ENCODE measurements at places on chromosomes 11 and 22.

DNA sequence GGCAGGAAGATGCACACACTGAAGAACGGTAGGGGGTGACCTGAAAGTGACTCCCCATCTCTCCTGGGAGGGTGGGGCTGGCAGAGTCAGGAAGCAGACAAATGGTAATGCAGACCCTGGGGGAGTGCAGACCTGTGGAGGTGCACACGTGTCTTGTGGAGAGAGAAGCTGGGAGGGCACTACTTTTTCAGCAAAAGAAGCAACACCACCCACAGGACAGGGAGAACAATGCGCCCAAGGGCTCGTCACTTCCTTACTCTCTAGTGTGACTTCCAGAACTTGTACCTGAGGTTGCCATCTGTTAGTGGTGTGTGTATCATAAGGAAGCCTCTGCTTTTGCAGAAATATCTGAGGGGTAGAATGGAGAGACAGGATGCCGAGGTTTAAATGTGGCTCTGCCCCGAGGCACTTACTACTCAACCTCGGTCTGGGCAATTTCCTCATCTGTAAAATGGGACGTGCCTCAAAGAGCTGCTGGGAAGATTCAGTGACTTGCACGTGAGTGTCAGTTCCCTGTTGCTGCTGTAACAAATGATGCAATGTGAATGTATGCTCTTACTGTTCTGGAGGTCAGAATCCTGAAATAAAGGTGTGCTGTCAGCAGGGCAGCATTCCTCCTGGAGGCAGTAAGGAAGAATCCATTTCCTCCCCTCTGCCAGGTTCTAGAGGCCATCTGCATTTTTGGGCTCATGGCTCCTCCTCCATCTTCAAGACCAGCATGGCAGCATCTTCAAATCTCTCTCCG is 323.4 kb downstream of the SHANK2 start:
- no peak for DNase-seq

DNA sequence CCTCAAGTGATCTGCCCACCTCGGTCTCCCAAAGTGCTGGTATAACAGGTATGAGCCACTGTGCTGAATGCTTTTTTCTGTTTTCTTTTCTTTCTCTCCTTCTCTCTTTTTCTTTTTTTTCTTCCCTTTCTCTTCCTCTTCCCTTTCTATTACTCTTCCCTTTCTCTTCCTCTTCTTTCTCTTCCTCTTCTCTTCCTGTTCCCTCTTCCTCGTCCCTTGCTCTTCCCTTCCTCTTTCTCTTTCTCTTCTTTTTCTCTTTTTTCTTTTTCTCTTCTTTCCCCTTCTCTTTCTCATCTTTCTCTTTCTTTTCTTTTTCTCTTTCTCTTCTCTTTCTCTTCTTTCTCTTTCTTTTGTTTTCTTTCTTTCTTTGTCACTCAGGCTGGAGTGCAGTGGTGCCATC is 1.2 kb downstream of the OOSP1 start:
- no peak for DNase-seq

- no peak for DNase-seq
Measured at GRCh38 chr22:44711690-44712555, 9.9 kb downstream of the PRR5 start.

DNA sequence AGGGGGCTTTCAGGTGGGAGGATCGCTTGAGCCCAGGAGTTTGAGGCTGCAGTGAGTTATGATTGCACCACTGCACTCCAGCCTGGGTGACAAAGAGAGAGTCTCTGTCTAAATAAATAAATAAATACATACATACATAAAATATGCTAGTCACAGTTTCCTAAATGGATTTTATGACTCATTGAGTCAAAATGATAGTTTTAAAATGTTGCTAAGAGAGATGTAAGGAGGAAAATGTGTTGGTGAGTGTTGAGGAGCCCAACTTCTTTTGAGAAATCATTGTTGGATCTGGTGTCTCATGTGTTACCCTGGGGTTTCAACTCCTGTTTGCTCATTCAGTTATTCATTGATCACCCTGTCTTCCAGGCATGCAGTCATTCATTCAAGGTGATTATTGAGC is 21.0 kb downstream of the PARVB start:
- no peak for DNase-seq

GRCh38 chr11:85673393-85673792 is 8.5 kb upstream of the CREBZF start:
- no peak for DNase-seq

DNA sequence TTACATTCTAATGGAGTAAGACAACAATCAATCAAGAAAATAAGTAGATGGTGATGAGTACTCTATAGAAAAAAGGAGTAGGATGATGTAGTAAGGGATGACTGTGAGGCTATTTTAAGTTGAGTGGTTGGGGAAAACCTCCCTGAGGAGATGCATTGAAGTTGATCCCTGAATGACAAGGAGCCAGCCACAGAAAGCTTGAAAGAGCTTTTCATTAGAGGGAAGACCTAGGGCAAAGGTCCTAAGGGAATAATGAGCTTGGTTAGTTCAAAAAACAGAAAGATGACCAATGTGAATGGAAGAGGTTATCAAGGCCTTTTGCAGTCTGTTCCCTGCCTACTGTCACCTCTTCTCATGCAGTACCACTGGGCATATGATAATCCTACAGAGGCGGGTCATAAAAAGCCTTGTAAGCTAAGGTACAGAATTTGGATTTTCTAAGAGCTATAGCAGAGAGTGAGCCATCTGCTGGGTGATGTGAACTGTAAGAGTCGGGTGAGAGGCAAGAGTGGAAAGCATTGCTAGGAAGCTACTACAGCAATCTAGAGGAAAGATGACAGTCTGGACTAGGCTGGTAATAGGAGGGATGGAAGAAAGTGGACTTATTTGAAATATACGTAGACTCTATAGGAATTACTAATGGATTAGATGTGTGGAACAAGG is 3.1 kb downstream of the PPP2R1B start:
- DNase-seq, result no peak

DNA sequence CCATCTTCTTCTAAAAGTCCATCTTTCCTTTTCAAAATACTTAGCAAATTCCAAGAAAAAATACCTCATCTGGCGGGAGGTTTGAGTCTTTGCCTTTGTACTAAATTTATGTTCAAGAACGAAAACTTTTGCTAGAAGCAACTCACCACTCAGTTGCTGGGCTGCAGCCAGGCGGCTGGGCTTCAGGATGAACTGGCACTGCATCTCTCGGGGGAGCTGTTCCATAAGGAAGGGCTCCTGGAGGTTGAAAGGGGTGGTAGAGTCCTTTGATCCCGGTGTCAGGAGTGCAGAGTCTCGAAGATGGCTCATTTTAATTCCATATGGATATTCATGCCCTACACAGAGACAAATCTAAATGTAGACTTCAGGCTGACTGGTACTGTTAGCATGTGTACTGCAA is 105.8 kb downstream of the ARHGAP20 start:
- peak; percentile 6 for DNase-seq

GRCh38 chr22:47398491-47398890 is 636.0 kb downstream of the TBC1D22A start:
- DNase-seq, result peak; percentile 93

GRCh38 chr11:46574656-46575055 is 19.2 kb downstream of the AMBRA1 start:
- no peak for DNase-seq

DNA sequence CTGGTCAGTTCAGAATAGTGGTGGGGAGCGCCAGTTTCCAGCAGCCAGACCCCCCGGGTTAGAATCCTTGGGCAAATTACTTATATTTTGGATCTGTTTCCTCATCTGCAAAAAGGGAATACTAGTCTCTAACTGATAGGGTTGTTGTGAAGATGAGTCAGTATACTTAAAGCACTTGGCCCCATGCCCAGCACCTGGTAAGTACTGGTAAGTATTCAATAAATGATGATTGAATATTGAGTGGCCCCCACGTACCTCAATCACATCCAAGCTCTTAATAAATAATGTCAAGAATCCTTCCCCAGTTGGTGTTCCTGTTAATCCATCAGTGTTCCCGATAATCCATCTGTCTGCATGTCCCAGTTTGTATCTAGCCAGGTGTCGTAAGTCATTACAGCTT is 12.1 kb downstream of the ACP2 start:
- peak; percentile 82 for DNase-seq

- DNase-seq, result peak; percentile 4
Measured at GRCh38 chr11:106524436-106524835, 447.0 kb downstream of the AASDHPPT start.

GRCh38 chr22:49824185-49824925 is 3.3 kb downstream of the BRD1 start:
- no peak for DNase-seq

GRCh38 chr11:70420008-70420464 is 21.7 kb downstream of the CTTN start:
- DNase-seq, result no peak

DNA sequence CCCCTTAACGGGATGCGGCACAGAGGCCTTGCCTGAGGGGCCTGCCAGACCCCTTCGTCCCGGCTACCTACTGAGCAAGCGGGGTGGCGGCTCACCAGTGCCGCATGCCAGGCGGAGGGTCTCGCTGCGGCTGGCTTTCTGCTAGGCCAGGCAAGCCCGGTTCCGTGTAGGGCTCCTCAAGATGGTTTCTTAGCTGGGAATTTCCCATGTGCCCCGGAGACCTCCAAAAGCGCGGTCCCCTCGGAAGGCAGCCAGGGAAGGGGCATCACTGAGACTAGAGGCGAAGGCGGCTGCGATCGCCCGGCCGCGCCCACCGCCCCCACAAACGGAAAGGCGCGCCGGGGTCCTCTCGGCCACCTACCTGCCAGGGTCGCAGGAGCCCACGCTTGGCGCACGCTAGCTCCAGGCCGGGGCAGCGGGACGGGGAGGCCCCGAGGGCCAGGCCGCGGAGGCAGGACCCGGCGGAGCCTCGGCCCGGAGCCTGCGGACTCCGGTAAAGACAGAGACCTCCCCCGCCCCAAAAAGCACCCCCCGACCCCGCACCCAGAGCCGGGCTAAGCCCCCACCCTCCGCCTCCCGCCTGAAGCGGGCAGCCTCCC is 23.8 kb downstream of the MICAL3 start:
- peak; percentile 44 for DNase-seq

- DNase-seq, result no peak
Measured at GRCh38 chr11:86949995-86950660, 5.1 kb downstream of the FZD4 start.

- DNase-seq, result no peak
Measured at GRCh38 chr22:49620003-49620556, 207.6 kb downstream of the BRD1 start.

- DNase-seq, result no peak
Measured at GRCh38 chr11:79150320-79150719, 290.5 kb downstream of the TENM4 start.

GRCh38 chr11:117833401-117833891 is 8.9 kb upstream of the FXYD2 start:
- DNase-seq, result peak; percentile 56

- no peak for DNase-seq
Measured at GRCh38 chr11:14914536-14914935, 22.5 kb upstream of the CYP2R1 start.

GRCh38 chr11:20991471-20991870 is 322.1 kb downstream of the NELL1 start:
- DNase-seq, result no peak

GRCh38 chr11:131584785-131585592 is 214.6 kb downstream of the NTM start:
- DNase-seq, result peak; percentile 34

DNA sequence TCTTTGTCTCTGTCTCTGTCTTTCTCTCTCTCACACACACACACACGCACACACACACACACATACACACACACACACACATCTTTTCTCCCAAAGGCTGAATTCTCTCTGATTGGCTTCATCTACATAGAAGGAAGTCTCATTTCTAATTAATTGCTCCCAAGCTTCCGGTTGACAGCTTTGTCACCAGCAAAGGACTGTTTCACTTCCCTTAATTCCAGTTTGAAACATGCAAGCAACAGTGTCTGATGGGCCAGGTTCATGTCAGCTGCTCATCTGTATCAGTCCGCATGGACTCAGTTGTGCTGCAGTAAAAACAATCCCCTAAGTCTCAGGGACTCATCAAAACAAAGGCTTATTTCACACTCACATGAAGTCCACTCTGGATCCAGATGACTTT is 16.2 kb upstream of the PVALB start:
- DNase-seq, result no peak

- peak; percentile 29 for DNase-seq
Measured at GRCh38 chr22:22709719-22710445, 65.5 kb downstream of the GGTLC2 start.

DNA sequence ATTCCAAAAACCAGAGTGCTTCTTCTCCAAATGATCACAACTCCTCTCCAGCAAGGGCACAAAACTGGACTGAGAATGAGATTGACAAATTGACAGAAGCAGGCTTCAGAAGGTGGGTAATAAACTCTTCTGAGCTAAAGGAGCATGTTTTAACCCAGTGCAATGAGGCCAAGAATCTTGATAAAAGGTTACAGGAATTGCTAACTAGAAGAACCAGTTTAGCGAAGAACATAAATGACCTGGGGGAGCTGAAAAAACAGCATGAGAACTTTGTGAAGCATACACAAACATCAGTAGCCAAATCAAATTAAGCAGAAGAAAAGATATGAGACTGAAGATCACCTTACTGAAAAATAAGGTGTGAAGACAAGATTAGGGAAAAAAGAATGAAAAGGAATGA is 15.5 kb downstream of the OR52M1 start:
- no peak for DNase-seq

DNA sequence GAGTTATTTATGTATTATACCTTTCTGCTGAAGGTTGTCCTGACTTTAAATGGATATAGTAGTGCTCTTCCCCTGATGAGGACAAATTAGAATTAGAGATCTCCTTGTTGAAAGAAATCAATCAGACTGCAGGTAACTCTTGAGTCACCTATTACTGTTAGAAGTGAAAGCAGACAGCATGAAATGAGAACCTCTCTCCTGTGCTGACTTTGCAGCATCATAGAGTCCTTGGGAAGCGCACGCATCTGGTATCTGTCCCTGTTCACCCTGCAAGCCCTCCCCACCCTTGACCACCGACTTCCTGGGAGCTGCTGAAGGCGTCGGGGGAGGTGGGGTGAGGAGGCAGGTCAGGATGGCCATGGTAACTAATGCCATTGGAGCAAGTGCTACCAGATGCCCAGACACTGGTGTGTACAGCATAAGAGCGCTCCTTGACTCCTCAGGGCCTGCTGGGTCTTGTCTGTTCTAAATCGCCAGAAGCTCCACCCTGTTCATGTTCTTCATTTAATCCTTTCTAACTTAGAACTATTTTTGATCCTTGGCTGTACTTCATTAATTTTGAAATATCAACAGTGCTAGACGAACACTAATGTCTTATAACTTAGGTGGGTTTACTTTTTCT is 143.9 kb downstream of the WNT7B start:
- DNase-seq, result no peak

DNA sequence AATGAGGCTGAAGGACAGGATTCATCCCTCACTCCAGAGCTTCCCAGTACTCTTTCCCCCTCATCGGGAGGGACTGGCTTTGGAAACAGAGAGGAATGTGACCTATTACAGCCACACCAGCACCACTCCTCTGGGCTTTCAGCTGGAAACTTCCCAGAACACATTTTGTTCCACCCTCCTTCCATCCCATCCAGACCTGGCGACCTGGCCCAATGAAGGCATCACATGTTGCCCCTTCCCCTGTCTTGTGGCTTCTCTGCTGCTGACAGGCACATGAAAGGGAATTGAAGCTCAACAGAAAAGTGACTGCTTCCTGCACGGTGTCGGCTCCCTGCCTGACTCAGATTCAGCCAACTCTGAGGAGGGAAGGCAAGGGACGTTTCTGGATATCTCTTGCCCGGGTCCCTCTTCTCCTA is 19.1 kb downstream of the IRAG1 start:
- DNase-seq, result no peak

- no peak for DNase-seq
Measured at GRCh38 chr11:2414616-2415015, 14.1 kb downstream of the TSSC4 start.

GRCh38 chr11:44576656-44577055 is 11.2 kb downstream of the CD82 start:
- no peak for DNase-seq

GRCh38 chr11:89613911-89614310 is 96.2 kb upstream of the TRIM77 start:
- no peak for DNase-seq

- DNase-seq, result no peak
Measured at GRCh38 chr22:38236786-38237185, 35.0 kb downstream of the MAFF start.

All from NCI-H82 (cell line).